ENCODE measurements at places on chromosomes 2 and 18.

- DNase-seq, result no peak
Measured at GRCh38 chr2:5042666-5043440, 649.3 kb upstream of the SOX11 start.

DNA sequence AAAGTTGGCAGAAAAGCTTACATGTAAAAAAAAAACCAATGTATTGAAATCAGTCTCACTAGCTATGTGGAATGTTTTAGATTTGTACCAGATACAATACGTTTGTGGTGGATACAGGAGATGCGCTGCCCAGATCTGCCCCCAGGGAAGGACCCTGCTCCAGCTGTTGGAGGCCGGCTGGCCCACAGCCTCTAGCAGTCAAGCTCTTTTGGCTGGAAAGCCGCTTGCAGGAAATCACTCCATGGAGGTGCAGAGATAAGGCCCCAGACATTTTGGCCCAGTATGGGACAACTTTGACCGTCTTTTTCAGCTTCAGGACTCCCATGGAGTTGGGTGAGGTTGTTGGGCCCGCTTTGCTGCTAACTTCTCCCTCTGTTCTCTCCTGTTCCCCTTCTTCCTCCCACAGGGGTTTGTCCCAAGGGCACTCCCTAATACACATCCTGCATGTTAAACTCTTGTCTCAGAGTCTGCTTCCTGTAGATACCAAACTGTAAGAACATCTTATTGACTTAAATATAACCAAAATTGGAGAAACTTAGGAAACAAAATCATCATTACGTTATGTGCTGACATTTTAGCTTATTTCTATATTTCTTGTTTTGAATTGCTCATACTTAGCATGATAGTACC lies 1.7 kb upstream of the QPCT start:
- no peak for DNase-seq

DNA sequence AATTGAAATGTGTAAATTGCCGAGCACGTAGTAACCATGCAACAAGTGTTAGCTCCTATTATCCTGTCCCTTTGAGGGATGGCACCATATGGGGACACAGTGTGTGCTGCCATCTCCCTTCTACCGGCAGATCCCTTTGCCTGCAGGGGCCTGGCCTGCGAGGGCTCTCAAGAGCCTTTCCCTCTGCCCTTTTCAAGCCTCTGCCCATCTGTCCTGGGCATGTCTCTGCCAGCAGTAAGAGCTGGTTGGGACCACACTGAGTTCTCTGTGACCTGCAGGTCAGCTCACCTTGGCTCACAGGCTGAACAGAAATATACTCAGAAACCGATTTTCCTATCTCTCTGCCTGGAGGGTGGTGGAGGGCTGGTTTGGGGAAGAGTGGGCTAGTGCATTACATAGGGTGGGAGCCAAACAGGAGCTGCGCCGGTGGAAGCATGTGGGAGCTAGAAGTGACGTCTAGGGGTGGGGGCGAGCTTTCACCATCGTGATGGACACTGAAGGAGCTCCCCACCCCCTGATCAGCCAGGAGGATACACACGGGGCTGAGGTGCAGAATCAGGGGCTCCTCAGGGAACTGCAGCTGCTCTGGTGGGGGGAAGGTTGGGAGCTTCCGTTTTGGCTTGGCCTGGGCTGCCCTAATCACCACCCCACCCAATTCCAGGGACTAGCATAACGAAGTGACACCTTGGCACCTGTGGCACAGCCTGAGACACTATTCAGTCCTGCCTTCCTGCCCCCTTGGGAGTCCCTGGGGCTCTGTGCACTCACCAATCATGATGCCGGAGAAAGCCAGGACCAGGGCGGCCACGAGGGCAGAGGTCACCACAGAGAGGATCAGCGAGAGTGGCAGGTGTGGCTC lies 109.7 kb downstream of the CLIP4 start:
- DNase-seq, result no peak

DNA sequence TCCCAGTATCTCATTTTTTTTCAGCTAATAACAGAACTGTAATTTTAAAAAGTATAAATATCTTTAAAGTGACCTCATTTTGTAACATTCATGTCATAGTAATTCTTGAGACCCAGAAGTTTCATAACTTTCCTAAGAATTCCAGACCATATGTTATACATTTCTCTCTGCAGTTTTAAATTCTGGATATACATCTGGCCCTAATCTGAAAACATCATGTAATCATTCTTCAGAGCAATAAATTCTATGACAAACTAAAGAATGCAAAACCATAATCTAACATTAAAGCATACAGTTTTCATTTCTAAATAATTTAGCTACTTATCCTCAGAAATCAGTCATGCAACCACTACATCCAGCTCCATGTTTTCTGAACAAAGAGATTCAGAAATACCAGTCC lies 198.3 kb upstream of the SLC35G4 start:
- DNase-seq, result no peak

DNA sequence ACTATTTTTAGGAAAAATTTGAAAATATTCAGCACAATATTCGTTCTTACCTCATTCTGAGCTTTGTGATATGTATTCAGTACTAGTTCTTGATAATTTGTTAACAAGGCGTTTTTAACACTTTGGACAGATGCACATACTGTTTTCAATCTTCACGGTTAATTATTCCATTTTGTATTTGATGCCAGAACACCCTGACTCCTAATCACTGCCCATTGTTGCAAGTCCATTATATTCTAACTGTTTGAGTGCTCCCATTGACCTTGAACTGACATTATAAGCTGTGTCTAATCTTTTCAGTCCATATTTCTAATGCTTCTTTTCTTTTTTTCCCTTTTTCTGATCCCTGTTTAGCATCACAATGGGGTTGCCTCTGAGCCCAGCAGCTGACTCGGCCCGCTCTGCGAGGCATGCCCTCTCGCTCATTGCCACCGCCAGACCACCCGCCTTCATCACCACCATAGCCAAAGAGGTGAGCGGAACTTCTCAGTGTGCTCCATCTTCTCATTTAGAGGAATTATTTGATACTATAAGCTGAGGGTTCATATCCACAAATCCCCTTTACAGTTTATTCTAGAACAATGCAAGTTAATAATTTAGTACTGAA lies 211.3 kb upstream of the BOD1L2 start:
- DNase-seq, result no peak

DNA sequence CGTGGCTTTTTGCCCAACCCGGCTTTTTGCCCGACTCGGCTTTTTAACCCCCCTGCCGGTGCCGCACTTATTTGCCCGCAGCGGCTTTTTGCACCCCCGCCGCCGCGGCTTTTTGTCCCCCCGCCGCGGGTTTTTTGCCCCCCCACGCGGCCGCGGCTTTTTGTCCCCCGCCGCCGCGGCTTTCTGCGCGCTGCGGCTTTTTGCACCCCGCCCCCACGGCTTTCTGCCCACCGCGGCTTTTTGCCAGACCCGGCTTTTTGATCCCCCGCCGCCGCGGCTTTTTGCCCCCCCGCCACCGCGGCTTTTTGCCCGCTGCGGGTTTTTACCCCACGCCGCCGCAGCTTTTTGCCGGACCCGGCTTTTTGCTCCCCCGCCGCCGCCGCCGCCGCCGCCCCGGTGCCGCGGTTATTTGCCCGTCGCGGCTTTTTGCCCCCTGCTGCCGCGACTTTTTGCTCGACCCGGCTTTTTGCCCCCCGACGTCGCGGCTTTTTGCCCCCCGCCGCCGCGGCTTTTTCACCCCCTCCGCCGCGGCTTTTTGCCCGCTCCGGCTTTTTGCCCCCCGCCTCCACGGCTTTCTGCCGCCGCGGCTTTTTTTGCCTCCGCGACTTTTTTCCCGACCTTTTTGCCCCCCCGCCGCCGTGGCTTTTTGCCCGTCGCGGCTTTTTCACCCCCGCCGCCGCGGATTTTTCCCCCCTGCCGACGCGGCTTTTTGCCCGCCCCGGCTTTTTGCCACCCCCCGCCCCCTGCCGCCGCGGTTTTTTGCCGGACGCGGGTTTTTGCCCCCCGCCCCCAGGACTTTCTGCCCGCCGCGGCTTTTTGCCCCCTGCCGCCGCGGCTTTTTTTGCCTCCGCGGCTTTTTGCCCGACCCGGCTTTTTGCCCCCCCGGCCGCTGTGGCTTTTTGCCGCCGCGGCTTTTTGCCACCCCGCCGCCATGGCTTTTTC lies 2786.5 kb downstream of the RPIA start:
- peak; percentile 14 for DNase-seq

DNA sequence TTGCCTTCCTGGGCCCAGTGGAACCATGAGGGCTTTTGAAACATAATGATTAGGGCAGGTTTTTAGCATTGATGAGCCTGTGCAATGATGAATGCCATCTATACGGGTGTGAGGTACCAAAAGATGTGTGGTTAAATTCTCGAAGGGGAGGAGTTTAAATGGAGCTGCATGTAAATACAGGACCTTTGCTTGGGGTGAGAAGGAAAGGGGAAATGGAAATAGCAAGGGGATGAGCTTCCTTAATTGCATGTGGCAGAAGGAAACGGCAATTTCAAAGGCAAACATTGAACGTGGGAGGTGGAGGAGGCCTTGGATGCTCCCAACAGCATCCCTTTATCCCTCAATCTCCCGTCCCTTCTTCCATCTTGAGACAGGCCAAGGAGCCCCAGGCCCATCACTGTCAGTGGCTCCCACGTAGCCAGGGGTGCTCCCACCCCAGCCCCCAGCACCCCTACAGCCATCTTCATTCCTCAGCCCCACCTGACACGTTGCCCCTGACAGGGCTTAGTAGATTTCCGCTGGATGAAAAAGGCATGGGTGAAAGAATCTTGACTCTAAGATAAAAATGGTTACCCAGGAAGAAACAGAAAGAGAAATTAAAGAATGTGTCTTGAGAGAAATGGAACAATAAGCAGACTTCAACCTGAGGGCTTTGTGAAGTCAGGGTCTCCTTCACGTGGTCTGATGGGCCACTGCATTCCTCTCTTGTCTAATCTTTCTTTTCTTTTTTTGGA lies 32.5 kb downstream of the INPP5D start:
- DNase-seq, result no peak

GRCh38 chr2:222978850-222979249 lies 73.1 kb upstream of the KCNE4 start:
- no peak for DNase-seq

DNA sequence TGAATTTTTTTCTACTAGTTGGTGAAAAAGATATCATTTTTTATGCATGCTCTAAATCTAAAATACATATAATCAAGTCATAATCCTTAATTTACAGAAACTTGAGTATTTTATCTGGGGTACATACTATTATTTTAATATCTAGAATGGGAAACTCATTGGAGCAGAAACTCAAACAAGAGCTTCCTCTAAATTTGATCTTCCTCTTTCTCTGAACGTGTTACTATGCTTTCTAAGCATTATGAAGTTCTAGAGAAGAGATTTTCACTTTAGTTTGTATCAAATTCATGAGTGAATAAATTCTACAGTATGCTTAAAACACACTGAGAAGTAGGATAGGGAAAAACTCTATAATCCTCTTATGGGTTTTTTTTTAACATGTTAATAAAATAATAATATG lies 20.6 kb upstream of the SLC38A11 start:
- DNase-seq, result no peak

DNA sequence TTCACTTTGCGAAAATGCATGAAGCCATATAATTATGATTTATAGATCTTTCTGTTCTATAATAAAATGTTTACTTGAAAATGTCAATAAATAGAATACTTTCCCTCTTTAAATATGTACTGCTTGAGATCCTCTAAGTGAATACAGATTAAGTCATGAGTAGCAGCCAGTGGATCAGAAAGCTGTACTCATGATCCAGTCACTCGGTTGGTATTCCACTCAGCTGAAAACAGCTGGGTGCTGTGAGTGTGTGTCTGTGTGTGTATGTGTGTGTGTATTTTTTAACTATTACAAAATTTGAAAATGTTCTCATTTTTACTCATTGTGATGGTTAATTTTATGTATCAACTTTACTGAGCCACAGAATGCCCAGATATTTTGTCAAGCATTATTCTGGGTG lies 141.6 kb upstream of the CYP26B1 start:
- DNase-seq, result no peak

DNA sequence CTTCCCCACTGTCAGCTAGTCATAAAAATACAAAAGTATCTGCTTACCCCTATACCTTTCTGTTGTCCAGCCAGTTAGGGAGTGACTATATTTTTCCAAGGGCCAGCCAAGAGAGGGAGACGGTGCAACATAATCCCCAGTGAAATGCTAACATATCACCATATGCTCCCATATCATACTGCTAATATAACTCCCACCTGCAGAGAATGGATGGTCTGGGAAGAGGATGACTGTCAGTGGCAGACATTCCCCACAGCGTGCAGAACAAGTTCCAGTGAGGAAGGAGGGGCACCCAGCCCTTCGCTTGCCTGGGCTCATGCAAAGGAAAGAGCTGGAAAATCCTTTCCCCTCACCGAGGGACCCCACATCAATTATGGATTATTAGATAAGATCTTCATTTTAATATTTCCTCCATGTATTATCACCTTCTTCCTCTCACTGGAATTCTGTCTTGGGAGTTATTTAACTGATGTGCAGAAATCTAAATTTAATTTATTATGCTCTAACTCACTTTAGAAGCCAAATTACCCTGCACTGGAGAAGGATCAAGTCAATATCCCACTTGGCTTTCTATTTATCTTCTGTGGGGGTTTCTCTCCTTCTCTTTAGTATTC lies 135.6 kb downstream of the GALNT14 start:
- no peak for DNase-seq

GRCh38 chr2:189486237-189486770 lies 45.0 kb downstream of the WDR75 start:
- no peak for DNase-seq

GRCh38 chr2:98295721-98296414 lies 50.4 kb upstream of the CNGA3 start:
- no peak for DNase-seq

DNA sequence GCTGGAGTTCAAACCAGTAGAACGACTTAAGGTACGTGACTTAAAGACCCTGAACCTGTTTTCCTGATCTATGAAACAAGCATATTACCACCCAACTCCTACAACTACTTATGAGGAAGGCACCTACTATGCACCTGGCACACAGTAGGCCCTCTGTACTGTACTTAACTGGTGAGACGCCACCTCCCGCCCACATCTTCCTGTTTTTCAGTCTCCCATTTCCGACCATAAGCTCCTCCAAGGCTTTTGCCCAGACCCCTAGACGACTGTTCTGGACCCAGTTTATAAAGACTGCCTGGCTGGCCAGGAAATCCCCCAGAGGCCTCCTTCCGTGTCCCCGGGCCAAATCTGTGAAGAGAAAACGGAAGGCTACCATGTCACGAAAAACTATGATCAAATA lies 1.5 kb downstream of the GALNT14 start:
- no peak for DNase-seq

DNA sequence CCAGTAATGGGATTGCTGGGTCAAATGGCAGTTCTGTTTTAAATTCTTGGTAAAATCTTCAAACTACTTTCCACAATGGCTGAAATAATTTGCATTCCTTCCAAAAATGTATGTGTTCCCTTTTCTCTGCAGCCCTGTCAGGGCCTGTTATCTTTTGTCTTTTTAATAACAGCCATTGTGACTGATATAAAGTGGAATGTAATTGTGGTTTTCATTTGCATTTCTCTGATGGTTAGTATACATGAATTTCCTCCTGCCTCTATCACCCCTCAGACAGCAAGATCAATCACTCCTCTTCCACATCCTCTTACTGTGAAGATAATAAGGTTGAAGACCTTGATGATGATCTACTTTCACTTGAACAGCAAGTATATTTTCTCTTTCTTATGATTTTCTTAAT lies 304.8 kb upstream of the FSIP2 start:
- DNase-seq, result no peak

- DNase-seq, result no peak
Measured at GRCh38 chr2:177075254-177075653, 137.3 kb upstream of the HNRNPA3 start.
